ENCODE measurements at places on chromosomes 1 and 21.

- no peak for DNase-seq
These were observed 119.9 kb upstream of the F3 start for GRCh38 chr1:94661431-94661932.

- no peak for DNase-seq
These were observed 324.3 kb upstream of the POU3F1 start for GRCh38 chr1:38370716-38371504.

GRCh38 chr1:246595146-246595545 is 28.9 kb downstream of the CNST start:
- DNase-seq, result no peak

DNA sequence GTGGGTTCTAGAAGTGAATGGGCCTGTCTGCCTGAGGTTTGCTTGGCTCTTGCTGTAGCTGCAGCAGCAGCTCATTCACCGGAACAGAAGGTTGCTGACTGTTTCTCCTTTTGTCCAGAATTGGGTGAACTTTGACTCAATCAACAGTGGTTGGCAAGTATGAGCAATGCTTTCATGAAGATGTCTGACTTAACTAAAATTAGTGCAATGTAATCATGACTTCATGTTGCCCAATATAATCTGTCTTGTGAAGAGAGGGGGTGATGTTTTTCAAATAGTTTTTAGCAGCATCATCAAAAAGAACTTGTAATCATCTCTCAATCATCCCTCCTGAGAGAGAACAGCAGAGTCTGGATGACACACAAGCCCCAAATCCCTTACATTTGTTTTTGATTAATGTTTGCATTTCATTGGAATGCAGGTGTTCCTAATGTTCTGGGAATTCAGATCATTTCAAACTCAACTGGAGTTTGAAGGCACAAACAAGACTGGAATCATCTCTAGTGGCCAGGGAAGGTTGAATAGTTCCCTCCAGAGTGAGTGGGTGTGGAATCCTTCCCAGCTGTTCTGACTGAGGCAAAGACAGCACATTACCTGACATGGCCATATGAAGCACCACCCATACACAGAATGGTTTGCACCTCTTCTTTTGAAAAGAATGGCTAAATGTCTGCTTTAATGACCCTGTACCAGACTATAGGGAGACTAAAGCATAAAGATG is 82.9 kb downstream of the HLX start:
- no peak for DNase-seq

DNA sequence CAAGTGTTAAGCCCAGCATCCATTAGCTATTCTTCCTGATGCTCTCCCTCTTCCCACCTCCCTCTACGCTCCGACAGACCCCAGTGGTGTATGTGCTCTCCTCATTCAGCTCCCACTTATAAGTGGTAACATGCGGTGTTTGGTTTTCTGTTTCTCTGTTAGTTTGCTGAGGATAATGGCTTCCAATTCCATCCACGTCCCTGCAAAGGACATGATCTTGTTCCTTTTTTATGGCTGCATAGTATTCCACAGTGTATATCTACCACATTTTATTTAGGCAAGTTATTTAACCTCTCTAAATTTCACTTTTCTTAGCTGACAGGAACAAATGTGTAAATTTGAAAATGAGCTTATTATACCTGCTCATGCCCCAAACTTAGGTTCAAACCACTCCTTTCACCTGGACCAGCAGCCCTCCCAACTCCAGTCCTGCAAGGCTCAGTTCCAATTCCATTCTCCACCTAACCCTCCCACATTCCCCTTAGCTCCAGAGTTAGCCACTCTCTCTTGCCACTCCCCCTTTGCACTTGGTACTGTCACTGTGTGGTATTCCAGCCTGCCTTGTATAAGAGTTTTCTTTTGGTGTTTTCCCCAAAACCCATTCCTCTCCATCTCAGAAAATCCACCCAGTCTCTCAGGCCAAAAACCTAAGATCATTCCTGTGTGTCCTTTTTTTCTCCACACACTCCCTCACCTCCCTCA is 1.7 kb upstream of the PEF1 start:
- DNase-seq, result no peak

DNA sequence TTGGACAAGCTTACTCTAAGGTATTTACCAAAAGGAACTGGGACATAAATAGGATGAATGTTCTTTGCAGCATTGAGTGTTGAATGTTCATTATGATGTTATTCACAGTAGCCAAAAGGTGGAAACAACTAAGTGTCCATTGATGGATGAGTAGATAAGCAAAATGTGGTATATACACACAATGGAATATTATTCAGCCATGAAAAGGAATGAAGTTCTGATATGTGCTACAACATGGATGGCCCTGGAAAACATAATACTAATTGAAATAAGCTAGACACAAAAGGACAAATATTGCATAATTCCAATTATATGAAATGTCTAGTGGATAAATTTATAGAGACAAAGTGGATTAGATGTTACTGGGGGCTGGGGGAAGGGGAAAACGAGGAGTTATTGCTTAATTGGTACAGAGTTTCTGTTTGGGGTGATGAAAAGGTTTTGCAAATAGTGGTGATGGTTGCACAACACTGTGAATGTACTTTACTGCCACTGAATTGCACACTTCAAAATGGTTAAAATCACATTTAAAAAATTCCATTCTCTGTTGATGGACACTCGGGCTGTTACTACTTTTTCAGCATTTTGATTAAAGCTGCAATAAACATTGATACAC is 2.9 kb downstream of the MTARC1 start:
- DNase-seq, result no peak

Measured in stimulated activated CD8-positive, alpha-beta memory T cell treated with anti-CD3 and anti-CD28 coated beads, Interleukin-15, amount 100 ng/mL, for 48 hours (primary cell).